ENCODE measurements at places on chromosomes 3 and 15.

DNA sequence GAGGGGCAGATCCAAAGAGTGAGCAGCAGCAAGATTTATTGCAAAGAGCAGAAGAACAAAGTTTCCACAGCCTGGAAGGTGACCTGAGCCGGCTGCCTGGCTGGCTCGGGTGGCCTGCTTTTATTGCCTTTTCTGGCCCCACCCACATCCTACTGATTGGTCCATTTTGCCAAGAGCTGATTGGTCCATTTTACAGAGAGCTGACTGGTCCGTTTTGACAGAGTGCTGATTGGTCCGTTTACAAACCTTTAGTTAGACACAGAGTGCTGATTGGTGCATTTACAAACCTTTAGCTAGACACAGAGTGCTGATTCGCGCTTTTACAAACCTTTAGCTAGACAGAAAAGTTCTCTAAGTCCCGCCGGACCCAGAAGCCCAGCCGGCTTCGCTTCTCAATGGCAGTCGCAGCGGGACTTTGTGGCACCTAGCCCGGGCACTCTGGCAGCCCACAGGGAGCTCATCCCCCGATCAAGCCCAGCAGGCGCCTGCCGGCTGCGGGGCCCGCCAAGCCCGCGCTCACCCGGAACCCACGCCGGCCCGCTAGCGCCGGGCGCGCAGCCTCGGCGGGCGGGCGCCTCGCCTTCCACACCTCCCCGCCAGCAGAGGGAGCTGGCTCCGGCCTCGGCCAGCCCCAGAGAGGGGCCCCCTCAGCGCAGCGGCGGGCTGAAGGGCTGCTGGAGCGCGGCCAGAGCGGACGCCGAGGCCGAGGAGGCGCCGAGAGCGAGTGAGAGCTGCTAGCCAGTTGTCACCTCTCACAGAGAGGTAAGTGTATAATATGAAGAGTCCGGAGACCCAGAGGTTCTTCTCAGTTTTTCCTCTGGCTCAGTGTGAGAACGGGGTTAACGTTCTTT lies 339.2 kb downstream of the CHL1 start:
- DNase-seq = no peak

GRCh38 chr15:22786868-22787698 lies 639 bp downstream of the NIPA1 start:
- no peak for DNase-seq

- no peak for DNase-seq
Observed at GRCh38 chr3:138948371-138949001, 1.5 kb downstream of the FOXL2NB start.

DNA sequence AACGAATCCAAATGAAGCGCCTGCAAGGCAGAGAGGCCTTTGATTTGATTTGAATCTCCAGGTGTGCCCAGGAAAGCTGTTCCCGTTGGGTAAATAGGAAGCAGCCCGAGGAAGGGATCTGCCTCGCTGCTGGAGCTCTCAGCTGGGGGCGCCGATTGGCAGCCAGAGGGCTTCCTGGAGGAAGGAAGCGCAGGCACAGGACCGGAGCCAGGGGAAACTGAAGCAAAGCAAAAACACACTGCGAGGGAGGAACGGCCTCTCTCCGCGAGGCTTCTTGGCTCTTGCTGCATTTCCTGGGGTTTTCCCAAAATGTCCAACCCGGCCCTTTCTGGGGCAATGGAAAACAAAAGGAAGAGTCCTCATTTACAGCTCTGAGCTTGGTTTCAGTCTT lies 80.3 kb downstream of the TMEM266 start:
- no peak for DNase-seq

DNA sequence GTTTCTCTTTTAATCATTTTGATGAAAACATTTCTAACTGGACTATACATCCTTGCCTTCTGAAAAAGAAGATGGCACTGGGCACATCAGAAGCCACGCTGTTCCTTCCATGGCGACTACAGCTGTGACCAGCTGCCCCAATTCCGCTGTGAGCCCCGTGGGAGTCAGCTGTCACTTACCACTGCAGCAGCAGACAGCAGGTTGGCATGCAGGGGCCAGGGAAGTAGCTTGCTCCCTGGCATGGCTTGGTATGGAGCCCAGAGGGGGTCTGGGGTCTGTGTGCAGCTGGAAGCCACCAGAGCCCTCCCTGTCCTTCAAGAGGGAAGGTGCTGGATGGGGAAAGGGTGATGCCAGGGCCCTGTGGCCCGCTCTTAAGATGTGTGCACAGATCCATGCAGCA lies 4.5 kb upstream of the ZXDC start:
- DNase-seq = no peak

DNA sequence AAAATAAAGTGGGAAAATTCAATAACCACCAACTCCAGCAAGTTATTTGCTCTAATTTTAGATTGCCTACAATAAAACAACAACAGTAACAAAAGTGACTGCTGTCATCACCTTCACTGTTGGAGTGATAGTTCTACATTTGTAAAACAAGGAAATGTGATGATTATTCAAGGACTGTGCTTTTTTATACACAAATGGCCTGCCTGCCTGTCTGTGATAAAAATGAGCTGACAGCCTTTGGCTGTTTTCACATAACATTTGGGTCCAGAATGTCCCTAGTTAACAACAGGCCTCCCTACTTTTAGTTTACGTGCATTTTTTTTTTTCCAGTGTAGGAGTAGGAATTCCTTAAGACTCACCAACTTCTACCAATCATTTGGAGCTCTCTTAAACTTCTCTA lies 768.8 kb downstream of the PDCD6IP start:
- no peak for DNase-seq

DNA sequence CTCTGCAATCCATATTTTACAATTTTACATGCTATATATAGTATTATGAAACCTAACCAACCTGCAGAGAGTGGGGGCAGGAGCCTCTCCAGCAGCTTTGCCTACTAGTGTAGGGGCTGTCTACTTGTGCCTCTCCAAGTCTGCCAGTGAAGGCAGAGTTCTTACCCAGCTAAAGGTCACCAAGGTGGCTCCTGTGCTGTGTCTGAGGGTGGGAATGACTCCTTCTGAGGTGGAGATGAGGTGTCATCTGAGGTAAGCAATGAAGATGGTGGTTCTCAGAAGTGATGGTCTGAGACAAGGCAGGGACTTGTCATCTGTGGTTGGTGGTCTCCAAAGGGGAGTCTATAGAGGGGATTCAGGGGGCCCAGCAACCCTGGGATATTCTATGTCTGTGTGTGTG lies 47.5 kb downstream of the SACM1L start:
- no peak for DNase-seq

DNA sequence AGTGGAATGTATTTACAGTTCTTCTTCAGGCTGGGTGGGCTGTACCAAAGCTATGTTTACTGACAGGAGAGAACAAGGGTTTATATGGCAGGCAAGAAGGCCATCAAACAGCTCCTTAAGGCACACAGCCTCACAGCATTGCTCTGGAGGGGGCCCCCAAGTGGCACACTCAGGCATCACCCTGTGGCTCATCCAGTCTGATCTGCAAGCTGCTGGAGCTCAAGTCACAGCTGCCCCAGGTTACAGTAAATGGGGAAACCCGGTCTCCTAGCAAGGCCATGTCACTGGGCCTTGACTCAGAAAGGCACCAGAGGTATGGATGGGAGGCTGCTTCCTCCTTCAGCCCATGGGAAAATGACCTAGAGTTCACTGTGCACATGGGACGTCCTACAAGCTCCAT lies 67.5 kb downstream of the TFG start:
- no peak for DNase-seq

DNA sequence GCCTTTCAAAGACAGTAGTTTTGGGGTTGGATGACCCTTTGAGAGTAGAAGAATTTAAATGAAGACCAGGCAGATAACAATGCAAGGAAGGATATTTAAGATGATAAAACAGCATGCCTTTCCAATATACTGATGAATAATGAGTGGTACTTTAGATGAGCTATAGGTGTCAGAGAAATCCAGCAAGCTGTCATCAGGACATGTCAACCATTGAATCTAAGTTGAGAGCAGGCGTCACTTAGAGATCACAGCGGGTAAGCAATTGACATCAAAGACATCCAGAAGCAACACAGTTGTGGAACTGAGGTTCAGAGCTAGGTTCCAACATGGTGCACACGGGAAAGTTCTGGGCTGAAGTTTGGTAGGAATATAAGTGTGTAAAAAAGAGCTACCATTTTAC lies 25.0 kb downstream of the CCDC54 start:
- no peak for DNase-seq

DNA sequence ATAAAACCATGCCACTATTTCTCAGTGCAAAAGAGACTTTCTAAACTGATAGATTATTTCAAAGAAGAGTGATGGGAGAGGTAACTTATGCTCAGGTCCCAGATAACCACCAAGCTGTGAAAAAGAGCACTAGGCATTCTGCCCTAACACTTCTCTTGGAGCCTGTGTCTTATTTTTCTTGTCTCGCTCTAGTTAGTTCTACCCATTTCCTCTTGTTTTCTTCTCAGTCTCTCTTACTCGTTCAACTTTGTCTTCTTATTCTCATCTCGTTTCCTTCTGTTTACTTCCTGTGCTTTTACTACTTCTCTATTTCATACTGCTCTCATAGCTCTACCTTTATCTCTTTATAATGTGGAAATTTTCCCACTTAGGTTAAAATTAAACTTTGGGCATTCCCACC lies 91.8 kb upstream of the CGNL1 start:
- DNase-seq = no peak

DNA sequence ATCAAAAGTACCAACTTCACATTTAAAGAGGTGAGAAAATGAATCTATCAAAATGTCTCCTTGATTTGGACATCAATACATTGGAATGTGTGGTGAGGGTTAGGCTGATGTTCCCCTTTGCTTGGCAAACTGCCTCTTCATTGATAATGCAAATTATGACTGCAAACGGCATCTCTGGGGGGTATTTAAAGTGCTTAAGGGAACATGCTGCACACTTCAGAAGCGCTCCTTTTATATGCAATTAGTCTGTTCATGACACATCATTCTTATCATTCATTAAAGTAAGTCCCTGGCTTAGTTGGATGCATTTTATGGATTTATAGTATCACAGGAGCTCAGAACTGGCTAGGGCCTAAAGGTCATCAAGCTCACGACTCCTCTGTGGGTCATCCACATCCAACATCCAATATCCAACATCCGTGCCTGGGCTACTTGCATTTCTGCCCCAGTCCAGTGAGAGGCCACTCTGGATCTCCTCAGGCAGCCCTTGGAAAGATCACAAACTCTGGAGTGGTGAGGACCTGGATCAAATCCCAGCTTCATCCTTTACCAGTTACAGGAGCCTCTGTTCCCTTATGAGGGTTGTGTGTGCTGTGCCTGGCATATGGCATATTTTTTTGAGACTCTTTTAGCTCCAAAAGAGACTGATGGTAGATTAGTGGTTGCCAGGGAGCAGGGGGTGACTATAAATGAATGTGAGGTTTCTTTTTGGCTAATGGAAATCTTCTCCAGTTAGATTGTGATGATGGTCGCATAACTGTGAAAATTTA lies 136.8 kb upstream of the FOXB1 start:
- no peak for DNase-seq

- DNase-seq = no peak
Observed at GRCh38 chr3:82293435-82293834, 532.0 kb upstream of the GBE1 start.

DNA sequence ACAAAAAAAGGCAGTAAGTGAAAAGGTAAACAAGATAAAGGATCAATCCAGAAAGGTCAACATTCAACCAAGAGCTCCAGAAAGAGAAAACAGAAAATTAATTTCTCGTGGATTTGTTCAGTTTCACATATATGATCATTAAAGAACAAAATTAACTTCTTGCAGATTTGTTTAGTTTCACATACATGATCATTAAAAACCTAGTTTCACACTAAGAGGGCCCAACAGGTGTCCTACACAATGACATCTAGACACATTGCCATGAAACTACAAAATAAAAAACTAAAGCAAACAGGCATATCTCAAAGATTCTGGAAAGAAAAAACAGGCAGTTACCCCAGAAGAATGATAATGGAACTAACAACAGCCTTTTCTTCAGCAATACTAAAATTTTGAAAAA lies 22.1 kb downstream of the PHC3 start:
- DNase-seq = no peak

- no peak for DNase-seq
Observed at GRCh38 chr3:61381745-61382392, 130.6 kb upstream of the FHIT start.

- no peak for DNase-seq
Observed at GRCh38 chr3:16181361-16181760, 6.9 kb downstream of the GALNT15 start.

GRCh38 chr3:4150816-4151215 lies 152.4 kb upstream of the SETMAR start:
- no peak for DNase-seq

DNA sequence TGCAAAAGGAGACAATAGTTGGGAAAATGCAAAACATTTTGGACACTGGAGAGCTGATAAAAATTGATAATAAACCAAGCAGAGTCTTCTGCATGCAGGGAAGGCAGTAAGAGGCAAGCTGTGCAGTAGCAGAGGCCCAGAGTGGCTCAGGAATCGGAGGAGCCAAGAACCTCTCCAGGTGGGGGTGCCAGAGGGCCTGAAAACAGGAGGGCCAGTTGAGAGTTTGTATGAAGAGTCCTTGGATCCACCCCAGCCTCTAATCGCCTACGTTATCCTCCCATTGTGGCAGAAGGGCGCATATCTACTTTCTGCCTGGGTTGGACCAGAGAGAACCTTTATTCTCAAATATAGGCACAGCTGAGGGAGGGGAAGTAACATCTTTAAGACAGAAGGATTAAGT lies 48.9 kb upstream of the RBP1 start:
- DNase-seq = no peak

GRCh38 chr15:68356778-68357177 lies 75.2 kb downstream of the ITGA11 start:
- DNase-seq = no peak

DNA sequence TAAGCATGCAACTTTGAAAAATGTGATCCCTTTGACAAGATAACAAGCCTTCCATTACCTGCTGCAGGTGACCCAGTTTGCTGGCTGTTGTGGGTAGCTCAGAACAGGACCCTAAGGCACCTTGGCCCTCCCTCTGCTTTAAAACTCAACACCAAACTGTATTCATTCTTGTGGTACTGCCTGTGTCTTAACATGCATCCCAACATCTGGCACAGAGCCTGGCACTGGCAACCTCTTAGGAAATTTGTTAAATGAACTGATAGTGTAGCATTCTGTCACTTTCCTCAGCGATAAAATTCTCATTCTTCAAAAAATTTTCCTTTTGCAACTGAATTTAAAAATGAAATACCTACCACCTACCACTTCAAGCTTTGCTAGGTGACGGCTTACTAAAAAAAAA lies 287.3 kb upstream of the ADAMTS9 start:
- no peak for DNase-seq

GRCh38 chr15:90095521-90095959 lies 6.7 kb downstream of the IDH2 start:
- no peak for DNase-seq

DNA sequence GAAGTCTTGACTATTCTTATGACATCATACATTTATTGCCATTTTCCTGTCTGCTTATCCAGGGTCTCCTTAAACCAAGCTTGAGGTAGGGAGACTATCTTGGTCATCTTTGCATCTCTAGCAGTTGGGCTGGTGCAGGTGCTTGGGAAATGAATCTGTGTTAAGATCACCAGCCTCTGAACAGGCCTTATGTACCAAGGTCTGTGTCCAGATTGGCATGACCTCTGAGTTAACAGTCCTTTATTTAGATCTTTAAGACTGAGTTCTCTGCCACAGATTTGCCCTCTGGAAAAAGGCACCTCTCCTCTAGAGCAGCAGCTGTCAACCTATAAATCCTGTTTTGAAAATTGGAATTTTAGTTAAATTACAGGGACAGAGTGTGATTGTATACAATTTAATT lies 35.4 kb downstream of the RAB7A start:
- no peak for DNase-seq
